Urinary bladder (tissue), 4 donors: ENCODE measurements at places on chromosomes 12 and 14. TPM values are rescaled to one million over a fixed set of nuclear protein-coding genes. Genes with fewer than 3 reads are reported as not detected.

Gene CIDEB
- 7.3 TPM for total RNA-seq

DNA sequence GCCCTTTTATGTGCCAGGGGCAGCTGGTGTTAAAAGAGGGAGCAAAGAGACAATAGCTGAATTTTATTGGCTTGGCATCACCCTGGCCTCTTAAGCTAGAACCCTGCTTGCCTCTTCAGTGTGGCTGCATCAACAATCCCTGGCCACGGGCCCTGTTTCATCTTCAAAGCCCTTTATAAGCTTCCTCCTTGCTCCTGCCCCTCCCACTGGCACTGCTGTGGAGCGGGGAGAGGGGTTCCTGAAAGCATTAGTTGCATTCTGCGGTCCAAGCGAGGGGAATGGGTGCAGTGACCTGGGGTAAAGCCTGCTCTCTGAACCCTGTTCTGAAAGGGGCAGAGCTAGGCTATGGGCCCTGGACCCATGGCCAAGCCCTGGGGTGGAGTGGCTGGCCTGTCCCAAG, 220 bp upstream of the KRT83 start:
- DNase-seq, result no peak

Gene TAS2R31
- total RNA-seq, result 27.1 TPM

GRCh38 chr12:128269181-128269591, 2.2 kb downstream of the TMEM132C start:
- DNase-seq, result no peak

- DNase-seq, result no peak
Observed at GRCh38 chr14:61516964-61517653, 178.2 kb upstream of the HIF1A start.

DNA sequence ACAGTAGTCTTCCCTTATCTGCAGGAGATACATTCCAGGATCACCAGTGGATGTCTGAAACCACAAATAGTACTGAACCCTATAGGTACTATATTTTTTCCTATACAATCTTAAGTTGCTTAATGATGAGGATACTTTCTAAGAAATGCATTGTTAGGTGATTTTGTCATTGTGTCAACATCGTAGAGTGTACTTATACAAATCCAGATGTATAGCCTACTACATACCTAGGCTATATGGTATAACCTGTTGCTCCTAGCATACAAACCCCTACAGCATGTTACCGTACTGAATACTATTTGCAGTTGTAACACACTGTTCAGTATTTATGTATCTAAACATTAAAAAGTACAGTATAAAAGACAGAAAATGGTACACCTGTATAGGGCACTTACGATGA, 165.9 kb downstream of the SLC35F4 start:
- no peak for DNase-seq

Gene COPS7A
- total RNA-seq, result 35.6 TPM

Gene MYO1H
- not detected for total RNA-seq

- DNase-seq, result no peak
Observed at GRCh38 chr12:109489016-109489954, 11.9 kb downstream of the UBE3B start.

DNA sequence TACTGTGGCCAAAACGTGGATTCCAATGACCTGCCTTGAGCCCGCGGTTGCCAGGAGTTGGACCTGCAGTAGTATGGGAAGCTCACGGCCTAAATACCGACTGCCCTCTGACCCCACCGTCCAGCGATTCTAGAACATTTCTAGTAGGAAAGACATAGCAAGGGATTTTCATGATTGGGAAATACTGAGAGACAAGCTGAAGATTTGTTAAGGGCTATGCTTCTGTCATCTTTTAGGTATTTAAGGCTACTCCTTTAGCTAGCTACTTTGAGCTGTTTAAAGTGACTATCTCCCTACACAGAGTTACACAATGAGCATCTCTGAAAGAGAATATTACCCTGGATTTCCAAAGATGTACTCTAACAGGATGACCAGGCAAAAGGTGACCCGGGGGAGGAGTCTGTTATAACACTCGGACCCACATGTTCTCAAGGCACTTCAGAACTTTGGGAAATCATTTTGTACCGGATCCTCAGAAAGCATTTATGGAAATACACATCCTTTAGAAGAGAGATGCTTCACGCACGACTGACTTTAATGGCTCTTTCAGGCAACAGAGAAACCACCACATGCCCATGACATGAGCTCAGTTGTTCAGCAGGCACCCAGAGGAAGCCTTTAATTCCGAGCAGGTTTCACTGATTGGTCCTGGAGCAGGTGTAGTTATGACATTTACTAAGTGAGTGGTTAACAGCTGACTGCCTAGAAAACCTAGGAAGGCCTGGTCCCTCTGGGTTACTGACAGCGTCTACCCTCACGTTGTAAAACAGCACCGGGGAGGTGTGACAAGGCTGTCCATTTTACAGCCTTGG, 4.2 kb downstream of the BAG5 start:
- no peak for DNase-seq

GRCh38 chr12:41924111-41924510, 220.6 kb downstream of the GXYLT1 start:
- DNase-seq, result no peak

Gene OR4L1
- not detected for total RNA-seq

GRCh38 chr12:12392413-12392812, 35.5 kb downstream of the BORCS5 start:
- no peak for DNase-seq

Gene PRIMA1
- total RNA-seq, result 1.3 TPM

DNA sequence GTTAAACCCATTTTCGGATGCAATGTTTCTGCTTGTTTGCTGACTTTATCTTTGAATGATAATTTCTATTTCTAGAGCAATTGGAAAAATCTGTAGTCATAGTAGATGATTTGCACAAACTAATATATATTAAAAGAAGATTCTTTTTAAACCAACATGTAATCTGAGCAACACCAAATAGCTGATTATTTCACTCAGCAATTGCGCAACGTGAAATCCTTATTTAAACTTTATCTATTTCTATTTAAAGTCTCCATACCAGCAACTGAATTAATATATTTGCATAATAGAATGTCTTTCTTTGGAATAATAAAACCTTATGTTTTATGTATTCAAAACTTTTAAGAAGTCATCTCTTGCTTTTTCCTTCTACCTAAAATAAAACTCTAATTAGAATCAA, 1132.4 kb downstream of the FLRT2 start:
- DNase-seq, result no peak

DNA sequence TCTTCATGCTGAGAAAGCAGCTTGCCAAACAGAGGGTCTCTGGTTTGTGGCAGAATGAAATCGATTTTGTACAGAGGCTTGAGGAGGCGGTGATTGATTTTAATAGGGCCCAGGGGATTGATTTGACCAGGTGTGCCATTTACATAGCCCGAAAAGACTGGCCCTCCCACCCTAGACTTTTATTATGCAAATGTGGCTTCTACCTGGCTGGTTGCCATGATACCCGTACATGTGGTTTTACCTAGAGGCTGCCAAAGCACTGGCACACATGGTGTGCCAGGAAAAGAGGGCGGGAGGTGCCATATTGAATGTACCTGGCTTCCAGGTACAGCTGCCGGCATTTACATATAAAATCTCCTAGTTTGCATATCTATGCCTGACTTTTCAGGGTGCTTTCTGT, 18.0 kb upstream of the GUCY2C start:
- DNase-seq, result no peak

- DNase-seq, result no peak
Observed at GRCh38 chr12:128976120-128976738, 123.0 kb downstream of the GLT1D1 start.

DNA sequence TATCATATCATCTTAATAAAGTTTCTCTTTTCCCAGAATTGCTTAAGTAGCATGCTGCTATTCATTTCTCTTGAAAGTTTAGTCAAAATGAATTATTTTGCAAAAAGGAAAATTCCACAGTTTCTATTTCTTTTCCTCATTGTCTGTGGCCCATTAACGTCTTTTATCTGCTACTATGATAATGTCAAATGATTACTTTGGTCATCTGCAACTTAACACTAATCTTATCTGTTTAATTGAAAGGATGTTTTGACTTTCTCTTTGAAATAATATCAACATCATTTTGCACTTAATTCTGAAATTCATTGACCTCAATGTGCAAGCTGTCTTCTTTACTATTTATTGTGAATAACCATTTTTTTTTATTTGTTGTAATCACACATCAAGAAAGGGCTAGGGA, 146.5 kb upstream of the SLCO1C1 start:
- DNase-seq, result no peak

- no peak for DNase-seq
Observed at GRCh38 chr12:51056242-51056641, 8.1 kb downstream of the LETMD1 start.

- DNase-seq, result no peak
Observed at GRCh38 chr12:3042394-3042793, 34.8 kb upstream of the TSPAN9 start.

Gene CLEC9A
- total RNA-seq, result 0.90 TPM

DNA sequence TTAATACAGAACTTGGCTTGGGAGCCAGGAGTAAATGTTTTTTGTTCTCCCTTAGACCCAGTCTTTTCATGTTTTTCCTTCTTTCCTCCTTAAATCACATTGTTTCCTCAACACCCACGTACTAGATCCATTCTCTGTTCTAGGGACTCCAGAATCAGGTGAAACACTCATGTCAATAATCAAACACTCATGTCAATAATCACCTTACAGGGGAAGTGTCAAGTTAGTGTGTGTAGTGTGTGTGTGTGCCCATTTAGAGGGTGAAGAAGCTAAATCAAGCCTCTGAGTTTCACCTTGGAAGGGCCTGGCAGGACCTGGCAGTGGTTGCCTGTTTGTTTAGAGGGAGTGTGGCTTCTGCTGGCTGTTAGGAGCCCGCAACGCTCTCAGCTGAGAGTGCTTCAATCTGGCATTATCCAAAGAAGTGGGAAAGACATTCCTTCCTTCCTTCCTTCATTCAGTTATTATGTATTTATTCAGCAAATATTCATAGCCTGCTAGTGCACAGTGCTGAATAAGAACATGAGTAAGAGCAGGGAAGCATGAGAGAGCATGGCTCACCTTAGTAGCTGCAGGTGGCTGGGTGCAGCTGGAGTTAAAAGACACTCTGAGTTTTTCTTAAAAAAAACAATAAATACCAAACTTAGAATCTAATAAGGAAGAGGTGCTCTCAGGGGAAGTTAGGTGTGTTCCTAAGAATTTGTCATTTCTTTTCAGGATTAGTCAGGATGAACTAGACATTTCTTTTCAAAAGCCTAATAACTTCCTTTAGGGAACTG, 17.6 kb upstream of the EID3 start:
- DNase-seq, result no peak

DNA sequence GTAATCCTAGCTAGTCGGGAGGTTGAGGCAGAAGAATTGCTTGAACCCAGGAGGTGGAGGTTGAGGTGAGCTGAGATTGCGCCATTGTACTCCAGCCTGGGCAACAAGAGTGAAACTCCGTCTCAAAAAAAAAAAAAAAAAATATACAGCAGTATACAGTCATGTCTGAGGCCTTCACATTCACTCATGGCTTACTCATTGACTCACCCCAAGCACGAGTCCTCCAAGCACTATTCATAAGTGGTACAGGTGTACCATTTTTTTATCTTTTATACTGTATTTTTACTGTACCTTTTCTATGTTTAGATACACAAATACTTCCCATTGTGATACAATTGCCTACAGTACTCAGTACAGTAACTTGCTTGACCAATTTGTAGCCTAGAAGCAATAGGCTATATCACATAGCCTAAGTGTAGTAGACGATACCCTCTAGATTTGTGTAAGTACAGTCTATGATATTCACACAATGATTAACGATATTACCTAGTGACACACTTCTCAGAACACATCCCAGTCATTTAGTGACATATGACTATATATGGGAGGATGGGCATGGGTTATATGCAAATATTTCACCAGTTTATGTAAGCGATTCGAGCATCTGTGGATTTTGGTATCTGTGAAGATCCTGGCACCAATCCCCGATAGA, 12.2 kb downstream of the LLPH start:
- DNase-seq, result no peak

GRCh38 chr12:33437598-33437997, 2.0 kb downstream of the SYT10 start:
- no peak for DNase-seq

Gene ZNF664
- total RNA-seq, result 71.6 TPM

Gene PPP1R3E
- total RNA-seq, result 8.6 TPM

DNA sequence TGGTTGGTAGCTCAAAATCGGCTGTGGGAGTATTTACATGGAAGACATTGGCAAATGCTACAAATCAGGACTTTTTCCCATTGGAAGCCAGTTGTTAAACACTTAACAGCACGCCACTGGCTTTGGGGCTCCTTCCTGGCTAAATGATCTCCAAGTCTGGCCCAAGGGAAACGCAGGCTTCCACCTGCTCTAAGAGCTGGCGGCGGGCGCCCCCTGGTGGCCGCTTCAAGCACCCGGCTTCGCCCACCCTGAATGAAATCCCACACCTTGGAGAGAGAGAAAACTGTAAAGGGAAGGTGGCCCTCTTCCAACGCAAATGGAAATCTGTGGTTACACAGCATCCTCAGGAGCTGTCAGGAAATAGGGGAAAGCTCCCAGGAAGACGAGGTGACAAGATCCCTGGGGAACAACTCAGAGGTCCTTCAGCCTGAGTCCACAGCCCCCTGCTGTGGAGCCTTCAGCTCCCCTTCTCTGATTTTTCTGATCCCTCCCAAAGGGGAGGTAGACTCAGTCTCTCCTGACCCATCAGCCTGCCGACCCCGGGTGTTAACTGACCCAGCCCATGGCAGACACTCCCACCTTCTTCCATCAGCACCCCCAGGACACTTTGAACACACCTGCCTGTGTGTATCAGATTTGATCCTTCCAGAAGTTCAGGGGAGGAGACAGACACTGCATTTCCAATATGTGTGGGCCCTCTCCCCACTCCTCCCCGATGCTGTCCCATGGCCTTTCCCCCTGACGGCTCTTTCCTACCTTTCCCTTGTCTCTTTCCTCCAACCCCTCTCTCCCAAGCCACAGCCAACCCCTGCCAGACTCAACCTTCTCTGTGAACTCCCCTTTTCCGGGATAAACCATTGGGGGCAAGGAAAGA, 15.4 kb downstream of the SELPLG start:
- DNase-seq, result no peak

Gene PTPRO
- 4.8 TPM for total RNA-seq

Gene ABCB9
- 6.6 TPM for total RNA-seq

- no peak for DNase-seq
Observed at GRCh38 chr14:68702135-68702534, 90.7 kb downstream of the ZFP36L1 start.

- DNase-seq, result peak; percentile 41
Observed at GRCh38 chr12:124621296-124621660, 53.9 kb upstream of the NCOR2 start.

DNA sequence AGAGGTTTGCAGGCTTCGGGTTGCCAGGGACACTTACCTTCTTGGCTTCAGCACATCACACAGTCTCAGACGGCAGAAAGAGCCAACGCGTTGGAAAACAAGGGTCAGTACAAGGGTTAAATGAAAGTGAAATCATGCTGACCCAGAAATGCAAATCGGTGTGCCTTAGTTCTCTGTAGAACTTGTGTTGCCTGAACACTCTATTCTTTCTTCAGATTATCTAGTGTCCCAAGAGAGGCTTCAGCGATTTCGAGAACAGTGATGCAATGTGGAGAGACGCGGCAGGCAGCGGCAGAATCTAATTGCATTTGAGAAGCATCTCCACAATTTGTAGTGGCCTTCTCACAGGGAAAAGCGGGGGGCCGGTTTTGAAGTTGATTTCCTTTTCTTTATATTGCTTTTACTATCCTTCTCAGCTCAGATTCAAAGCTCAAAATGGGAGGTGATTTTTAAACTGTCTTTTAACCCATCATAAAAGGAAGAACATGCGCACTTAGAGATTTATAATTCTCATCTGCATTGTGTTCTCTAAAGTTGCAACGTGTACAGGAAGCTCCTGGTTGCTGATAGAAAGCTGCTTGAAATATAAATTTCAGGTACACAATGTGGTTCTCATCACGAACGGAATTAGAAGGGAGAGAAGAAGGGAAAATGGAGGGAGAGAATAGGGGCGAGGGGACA, 67.8 kb upstream of the EGLN3 start:
- no peak for DNase-seq
